ENCODE measurements at places on chromosomes 7 and 10.
A peak's percentile ranks its signal among the peaks of the same experiment; 100 is the strongest.

DNA sequence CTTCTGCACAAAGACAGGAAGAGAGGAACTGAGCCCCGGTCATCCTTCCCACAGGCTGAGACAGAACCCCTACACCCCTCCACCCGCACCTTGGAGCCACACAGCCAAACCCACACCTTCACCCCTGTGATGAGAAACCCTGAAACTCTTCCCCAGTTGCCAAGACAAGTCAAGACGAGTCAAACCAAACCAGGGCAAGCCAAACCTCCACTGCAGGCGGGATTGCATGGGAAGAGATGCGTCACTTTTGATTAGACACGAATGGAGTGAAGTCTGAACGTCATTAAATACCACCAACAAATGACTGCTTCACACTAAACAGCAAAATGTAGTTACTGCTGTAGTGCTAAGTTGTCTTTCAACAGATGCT is 73.8 kb downstream of the PRPF18 start:
- no peak for DNase-seq

GRCh38 chr7:50644114-50644513 is 78.9 kb upstream of the DDC start:
- DNase-seq: no peak

DNA sequence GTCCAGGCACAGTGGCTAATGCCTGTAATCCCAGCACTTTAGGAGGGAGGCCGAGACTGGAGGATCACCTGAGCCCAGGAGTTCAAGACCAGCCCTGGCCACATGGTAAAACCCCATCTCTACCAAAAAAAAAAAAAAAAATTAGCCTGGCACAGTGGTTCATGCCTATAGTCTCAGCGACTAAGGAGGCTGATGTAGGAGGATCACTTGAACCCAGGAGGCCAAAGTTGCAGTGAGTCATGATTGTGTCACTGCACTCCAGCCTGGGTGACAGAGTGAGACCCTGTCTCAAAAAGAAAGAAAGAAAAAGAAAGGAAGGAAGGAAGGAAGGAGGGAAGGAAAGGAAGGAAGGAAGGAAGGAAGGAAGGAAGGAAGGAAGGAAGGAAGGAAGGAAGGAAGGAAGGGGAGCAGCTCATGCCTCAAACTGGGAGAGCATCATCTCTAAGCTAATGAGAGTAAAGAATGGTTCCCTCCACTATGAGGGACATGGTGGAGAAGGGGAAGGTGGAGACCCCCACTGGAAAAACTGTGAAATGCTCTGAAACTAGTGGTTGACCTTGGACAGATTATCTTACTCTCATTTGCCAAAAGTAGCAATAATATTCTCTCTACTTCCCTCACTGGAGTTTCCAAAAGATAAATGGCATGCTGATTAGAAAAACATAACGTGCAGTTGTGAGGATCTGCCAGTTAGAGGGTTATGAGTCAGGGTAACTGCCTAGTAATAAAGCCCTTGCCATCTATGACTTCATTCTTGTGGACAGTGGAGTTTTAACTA is 16.8 kb downstream of the GIMAP5 start:
- DNase-seq: peak; percentile 30

DNA sequence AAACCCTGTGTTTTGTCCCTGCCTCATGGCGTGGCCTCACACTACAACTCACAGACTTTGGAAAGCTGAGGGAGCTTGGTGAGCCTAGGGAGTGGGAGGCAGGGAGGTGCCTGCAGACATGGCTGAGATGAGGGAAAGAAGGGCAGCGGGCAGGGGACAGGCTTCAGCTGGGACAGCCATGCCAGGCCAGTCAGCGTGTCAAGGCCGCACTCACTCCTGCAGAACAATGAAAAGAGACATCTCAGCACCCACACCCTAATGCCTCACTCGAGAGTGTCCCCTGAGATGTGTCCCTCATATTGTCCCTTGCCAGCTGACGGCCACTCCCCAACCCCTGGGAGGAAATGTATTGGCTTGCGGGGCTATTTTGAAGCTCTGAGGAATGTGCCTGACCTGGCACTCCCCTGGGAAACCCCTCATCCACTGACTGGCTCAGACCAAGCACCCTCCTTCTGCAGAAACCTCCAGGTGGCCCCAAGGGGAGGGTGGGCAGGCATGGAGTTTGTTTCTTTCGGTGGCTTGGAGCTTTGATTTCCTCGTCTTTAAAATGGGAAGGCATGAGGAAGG is 31.6 kb downstream of the SH3PXD2A start:
- DNase-seq: no peak

GRCh38 chr7:7216279-7216678 is 33.9 kb downstream of the C1GALT1 start:
- DNase-seq: no peak

GRCh38 chr10:124743191-124744101 is 732 bp downstream of the FAM53B start:
- DNase-seq: peak; percentile 40

GRCh38 chr10:78542521-78542920 is 508.9 kb downstream of the RPS24 start:
- DNase-seq: no peak

- peak; percentile 10 for DNase-seq
Measured at GRCh38 chr7:130491841-130492522, at the start of gene MEST. TSS of gene MEST (plus strand) at chr7:130492085. CDS start at chr7:130492314, 229 bp downstream.

DNA sequence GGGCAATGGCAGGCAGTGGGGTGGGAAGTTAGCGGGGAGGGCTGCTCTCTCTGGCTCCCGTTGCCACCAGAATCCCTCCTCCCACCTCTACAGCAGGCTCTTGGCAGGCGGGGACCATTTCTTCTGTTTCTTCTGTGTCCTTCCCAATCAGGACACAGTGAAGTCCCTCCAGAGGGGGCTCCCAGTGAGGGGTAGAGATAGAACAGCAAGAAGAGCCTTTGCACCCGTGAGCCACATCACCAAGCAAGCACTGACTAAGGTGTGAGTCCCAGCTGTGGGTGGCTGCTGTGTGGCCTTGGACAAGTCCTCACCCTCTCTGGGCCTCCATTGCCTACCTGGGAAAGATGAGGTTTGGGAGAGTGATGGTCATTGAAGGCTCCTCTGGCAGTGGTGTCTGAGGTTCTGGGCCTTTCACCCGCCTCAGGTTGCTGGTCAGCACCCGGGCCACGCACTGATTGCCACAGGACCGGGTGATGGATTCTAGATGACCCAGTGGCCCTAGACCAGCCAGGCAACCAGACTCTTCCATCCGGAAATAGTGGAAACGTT is 26.0 kb upstream of the PCBD1 start:
- no peak for DNase-seq
